CD4-positive, alpha-beta memory T cell (primary cell): ENCODE measurements at places on chromosomes 2 and 18. TPM values are rescaled to one million over a fixed set of nuclear protein-coding genes. Genes with fewer than 3 reads are reported as not detected.

CCDC85A gene
- total RNA-seq = not detected

VWC2L gene
- total RNA-seq = not detected

IL1F10 gene
- total RNA-seq = not detected

GNAL gene
- 0.33 TPM for total RNA-seq

GALNT14 gene
- total RNA-seq = not detected

FN1 gene
- not detected for total RNA-seq

IRS1 gene
- total RNA-seq = 2.2 TPM

CSRNP3 gene
- total RNA-seq = not detected

GLI2 gene
- total RNA-seq = not detected

COL4A4 gene
- total RNA-seq = 0.03 TPM

ABCB11 gene
- not detected for total RNA-seq

CDK15 gene
- total RNA-seq = not detected

MARCHF4 gene
- not detected for total RNA-seq

ILKAP gene
- 87.8 TPM for total RNA-seq

FBLN7 gene
- 37.0 TPM for total RNA-seq

BCL11A gene
- 0.12 TPM for total RNA-seq

CROCC2 gene
- total RNA-seq = not detected

ASB18 gene
- total RNA-seq = not detected

AGXT gene
- not detected for total RNA-seq

DSC3 gene
- total RNA-seq = not detected

HOXD9 gene
- not detected for total RNA-seq

CMPK2 gene
- 3.5 TPM for total RNA-seq

AOX1 gene
- total RNA-seq = not detected

RAB27B gene
- 3.1 TPM for total RNA-seq

PRKCE gene
- 19.2 TPM for total RNA-seq

GPATCH11 gene
- 18.9 TPM for total RNA-seq
